Activated T-cell treated with anti-CD3 and anti-CD28 coated beads, Interleukin-2, amount 50 U/mL, for 24 hours (primary cell): ENCODE measurements at places on chromosomes 1 and 21.
A peak's percentile ranks its signal among the peaks of the same experiment; 100 is the strongest.

DNA sequence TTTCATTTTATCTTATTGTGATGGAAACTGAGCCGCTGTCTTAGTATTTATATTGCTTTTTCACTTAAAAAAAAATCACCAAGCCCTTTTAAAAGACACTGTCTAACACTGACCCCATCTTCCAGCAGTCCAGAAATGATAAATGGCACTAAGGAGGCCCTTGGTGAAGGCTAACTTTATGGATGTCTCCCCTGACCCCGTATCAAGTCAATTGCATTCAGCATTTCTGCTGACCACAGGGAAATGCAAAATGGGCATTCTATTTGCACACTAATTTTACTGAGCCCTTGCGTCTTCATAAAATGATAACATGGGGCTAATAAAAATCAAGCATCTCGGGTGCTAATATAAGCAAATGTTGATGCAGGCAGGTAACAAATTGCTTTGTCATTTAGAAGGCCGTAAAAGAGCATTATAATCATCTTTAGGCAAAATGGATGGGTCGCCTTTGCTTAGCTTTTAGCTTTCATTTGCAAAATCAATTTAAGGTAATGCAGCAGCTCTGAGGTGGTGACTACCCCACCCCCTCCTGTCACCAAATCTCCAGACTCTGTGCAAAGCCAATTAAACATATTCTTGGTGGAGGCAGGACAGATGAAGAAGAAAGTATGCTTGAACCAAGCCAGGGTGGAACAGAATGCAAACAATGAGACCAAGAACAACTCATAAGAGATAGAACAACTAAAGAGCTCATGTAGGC, 110.8 kb downstream of the BEND5 start:
- no peak for DNase-seq

GRCh38 chr1:60149251-60149650, 75.7 kb upstream of the C1orf87 start:
- DNase-seq = no peak

DNA sequence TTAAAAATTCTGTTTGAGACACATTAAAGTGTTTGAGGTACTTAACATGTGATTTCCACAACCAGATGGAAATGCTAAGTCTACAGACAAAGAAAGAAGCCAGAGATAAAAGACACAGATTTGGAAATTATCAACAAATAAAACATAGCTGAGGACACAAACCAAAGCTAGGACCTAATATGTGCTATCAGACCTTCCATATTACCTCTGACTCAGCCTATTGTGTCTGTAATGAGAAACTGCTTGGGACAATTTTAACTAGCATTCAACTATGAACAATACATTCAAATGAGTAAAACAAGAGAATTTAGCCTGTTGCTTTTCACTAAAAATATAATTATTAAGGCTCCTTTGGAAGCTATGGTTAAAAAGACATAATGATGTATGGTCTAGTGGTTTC, 54.6 kb downstream of the WNT2B start:
- no peak for DNase-seq

DNA sequence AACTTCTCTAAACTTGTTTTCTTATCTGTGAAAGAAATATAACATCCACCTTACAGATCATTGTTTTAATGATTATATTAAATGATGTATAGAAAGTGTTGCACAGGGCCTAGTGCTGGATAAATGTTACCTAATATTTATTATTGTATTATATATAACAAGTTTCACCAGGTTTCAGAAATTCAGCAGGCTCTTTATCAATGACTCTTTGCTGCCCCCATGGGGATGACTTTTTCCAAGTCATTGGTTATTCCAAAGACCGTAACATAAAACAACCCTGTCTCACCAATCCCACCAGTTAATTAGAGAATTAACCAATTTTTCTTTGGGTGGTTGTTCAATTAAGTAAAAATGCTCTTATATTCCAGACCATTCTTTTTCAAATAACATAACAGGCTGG, 7.3 kb upstream of the DEDD start:
- no peak for DNase-seq

GRCh38 chr21:38772646-38773045, 33.1 kb upstream of the ETS2 start:
- DNase-seq = no peak

- DNase-seq = no peak
Measured at GRCh38 chr1:208045463-208046260, 134.7 kb upstream of the CD34 start.

DNA sequence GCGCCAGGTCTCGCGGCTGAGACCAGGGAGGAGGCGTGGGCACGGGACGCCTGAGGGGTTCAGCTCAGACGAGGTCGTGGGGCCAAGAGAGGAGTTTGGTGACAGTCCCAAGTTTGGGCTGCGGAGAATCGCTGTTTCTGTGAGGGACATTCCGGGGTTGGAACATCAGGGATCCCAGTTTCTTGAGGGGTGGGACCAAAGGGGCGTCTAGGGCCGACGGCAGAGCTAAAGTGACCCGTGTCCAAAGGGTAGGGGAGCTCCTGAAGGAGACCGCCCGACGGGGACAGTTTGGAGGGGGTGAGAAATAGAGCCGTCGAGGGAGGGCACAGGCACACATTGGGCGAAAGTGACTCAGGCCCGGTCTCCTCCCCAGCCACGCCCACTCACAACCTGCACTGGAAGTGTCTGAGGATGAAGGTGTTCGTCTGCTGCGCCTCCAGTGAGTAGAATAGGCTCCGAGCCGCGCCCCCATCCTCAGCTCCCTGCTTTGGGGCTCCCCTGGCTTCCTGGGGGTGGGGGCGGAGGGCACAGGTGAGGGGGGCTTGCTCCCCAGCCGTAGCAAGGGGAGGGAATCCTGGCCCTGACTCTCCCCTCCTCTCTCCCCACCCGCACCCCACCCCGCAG, 7.0 kb downstream of the EFNA3 start:
- peak; percentile 81 for DNase-seq

GRCh38 chr1:180278596-180279395, 48.7 kb downstream of the LHX4 start:
- no peak for DNase-seq

DNA sequence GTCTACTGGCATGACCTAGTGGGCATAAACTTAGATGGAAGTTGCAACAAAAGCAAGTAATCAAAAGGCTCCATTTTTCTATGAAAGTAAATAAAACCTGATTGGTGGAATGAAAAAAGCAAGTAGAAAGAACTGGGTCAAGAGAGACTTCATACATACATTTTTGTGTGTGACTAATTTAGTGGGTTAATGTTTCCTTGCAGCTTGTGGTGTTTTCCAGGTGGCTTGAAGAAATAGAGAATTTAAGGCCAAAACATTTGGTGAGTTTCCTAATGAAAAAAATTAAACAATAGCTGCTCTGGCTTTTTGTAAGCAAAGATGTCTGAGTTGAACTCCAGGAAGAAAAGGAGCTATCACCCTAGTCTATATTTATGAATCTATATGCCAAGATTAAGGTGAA, 71.0 kb downstream of the ZC3H11B start:
- DNase-seq = no peak

DNA sequence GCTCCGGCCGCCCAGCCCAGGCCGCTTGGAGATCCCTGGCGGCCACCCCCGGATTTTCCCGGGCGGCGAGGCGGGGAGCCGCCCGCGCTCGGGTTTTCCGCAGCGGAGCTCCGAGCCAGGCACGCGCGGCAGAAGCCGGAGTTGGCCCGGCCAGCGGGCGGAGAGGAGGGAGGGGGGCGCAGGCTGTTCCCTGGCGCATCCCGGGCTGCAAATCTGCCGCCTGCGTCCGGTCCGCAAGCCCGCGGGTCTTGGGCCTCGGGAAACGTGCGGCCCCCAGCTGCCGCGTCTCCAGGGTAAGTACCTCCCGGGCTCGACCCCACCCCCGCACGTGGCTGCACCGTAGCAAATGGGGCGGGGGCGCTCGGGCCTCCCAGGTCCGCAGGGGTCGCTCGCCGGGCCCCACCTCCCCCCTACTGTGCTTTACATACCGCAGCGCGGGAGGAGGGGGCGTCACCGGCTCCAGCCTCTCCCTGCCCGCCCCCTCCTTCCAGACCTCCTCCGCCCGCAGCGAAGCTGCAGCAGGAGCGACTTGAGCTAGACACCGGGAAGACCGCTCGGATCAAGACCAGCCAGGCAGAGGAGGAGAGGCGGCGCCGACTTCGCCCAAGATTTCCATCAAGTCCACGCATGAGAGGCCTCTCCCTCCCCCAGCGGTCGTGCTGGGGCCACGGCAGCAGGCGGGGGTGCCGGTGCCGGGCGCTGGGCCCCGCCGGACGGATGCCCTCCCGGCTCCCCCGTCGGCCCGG, 1.6 kb downstream of the TMEM200B start:
- DNase-seq = peak; percentile 48

DNA sequence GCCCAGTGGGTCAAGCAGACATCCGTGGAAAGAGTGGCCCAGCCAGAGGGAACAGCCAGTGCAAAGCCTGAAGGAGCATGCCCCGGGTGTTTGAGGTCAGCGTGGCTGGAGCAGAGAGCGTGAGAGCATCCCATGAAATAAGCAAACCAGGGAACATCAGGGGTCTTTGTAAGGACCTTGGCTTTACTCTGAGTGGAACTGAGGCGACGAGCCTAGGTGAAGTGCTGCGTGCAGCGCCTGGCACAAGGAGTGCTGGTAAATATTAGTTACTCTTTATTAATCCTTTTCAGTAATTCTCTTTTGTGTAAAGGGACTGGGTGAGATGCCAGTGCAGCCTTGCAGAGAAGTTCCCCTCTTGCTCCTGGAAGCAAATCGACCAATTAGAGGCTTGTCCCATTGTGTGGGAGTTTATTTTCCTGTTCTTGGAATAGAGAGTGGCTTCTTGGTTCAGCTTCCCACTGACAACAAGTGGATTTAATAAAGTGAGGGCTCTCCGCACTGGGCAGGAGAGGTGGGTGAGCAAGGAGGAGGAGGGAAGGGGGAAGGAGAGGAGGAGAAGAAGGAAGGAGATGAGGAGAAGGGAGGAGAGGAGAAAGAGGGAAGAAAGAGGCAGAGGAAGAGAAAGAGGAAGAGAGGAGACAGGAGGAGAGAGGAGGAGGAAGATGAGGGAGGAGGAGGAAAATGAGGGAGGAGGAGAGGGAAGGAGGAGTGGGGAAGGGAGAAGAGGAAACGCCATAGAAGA, 37.6 kb upstream of the DISP3 start:
- DNase-seq = no peak

DNA sequence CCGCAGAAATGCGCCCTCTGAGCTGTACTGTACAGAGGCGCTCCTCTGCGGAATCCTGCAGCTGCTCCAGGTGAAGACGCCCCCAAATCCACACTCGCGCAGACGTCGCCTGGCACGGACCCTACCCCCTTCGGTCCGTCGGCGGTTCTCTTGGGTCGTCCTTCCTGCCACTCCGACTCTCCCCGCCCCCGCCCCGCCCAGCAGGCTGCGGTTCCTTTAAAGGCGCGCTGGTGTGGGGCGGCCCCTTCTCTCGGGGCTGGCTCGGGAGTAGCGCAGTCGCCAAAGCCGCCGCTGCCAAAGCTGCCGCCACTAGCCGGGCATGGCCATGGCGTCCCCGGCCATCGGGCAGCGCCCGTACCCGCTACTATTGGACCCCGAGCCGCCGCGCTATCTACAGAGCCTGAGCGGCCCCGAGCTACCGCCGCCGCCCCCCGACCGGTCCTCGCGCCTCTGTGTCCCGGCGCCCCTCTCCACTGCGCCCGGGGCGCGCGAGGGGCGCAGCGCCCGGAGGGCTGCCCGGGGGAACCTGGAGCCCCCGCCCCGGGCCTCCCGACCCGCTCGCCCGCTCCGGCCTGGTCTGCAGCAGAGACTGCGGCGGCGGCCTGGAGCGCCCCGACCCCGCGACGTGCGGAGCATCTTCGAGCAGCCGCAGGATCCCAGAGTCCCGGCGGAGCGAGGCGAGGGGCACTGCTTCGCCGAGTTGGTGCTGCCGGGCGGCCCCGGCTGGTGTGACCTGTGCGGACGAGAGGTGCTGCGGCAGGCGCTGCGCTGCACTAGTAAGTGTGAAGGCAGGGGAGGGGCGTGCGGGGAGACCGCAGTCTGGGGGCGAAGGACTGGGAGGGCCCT, at the start of gene RASSF5:
RASSF5 (plus strand) TSS at position 248 of the 846 bp plus-strand sequence; CDS start at position 320, 72 bp downstream.
- DNase-seq = peak; percentile 90

GRCh38 chr1:179253286-179253972, 24.0 kb upstream of the ABL2 start:
- DNase-seq = no peak
